ENCODE measurements at places on chromosomes 6 and 20.
A peak's percentile ranks its signal among the peaks of the same experiment; 100 is the strongest.

DNA sequence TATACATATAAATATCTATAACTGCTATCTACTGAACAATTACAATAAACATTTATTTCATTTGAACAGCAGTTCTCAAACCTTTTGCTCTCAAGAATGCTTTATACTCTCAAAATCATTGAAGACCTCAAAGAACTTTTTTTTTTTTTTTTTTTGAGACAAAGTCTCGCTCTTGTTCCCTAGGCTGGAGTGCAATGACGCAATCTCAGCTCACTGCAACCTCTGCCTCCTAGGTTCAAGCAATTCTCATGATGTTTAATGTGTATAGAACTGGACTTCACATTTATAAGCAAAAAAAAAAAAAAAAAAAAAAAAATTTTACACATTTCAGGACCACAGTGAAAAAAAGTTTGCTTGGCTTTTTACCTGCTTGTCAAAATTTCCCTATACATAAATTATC lies 11.7 kb downstream of the UBE2V1 start:
- H3K4me1 ChIP-seq = peaks cover 19% of the 10 kb centered on the region
- DNase-seq = no peak
- H3K27ac ChIP-seq = no peak overlapping the region

DNA sequence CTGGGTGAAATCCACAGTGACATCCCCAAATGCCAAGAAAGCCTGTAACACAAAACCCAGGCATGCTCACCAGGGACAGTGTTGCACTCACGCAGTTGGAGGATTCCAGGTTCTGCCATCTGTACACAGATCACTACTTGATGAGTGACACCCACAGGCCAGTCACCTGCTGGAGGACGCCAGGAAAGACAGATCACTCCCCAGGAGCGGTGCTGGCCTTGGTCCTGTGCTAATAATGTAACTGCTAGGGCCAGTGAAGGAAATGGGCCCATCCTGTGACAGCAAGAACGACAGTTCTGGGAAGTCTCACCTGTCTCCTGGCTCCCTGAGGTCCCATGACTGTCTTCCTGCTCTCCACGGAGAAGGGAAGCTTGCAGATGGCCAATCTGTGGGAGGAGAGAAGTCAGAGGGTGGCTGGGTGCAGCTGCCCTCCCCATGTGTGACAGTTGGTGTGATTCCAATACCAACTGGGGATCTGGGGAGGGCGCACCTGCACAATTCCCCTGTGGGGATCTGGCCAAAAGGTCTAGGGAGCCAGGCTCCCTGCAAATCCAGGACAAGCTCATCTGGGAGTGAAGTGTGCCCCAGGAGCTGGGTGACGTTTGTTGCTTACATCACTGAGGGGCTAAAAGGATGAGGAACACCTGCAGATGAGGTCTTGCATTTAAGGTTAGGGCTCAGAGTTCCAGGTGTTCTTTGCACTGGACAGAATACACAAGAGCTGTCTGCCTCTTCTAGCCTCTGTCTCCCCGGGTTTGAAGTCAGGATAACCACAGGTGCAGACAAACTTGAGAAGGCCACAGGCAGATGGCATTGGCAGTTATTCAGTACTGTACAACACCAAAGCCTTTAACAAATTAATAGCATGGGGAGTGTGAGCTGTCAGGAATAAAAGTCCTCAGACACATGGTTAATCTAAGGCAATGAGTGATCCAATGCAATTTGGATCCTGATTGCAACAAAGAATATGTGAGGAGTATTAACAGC lies 10.3 kb downstream of the ZNF337 start:
- no peaks in the 10 kb centered on the region for H3K27me3 ChIP-seq
- H3K4me1 ChIP-seq = no peaks in the 10 kb centered on the region
- no peak for DNase-seq
- peaks cover 55% of the 10 kb centered on the region for H3K36me3 ChIP-seq
- H3K27ac ChIP-seq = no peak overlapping the region

DNA sequence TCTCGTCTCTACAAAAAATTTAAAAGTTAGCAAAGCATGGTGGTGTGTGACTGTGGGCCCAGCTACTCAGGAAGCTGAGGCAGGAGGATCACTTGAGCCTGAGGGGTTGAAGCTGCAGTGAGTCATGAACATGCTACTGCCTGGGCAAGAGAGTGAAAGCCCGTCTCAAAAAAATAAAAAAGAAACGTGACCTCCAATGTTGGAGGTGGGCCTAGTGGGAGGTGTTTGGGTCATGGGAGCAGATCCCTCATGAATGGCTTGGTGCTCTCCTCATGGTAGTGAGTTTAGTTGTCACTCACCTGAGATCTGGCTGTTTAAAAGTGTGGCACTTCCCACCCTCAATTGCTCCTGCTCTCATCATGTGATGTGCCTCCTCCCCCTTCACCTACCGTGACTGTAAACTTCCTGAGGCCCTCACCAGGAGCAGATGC lies 24.3 kb downstream of the RBL1 start:
- H3K27ac ChIP-seq = no peak overlapping the region
- H3K36me3 ChIP-seq = peaks cover 3% of the 10 kb centered on the region
- H3K27me3 ChIP-seq = no peaks in the 10 kb centered on the region
- no peaks in the 10 kb centered on the region for H3K4me1 ChIP-seq
- no peak for DNase-seq

DNA sequence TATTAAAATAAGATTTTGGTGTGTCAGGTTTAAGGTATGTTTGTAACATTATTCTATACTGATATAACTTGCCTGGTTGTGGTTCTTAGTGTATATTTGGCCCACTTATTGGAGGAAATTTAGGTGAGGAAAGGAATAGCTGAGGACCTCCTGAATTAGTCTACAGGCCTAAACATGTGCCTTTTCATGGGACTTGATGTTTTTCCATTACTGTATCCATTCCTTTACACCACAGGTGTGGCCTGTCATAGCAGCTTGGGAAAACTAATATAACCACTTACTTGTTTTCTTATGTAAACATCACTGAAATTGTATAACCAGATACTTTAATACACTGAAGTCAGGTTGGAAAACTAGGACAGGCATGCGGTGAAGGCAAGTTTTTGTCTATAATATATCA lies 27.6 kb downstream of the BCKDHB start:
- no peaks in the 10 kb centered on the region for H3K36me3 ChIP-seq
- H3K4me1 ChIP-seq = no peaks in the 10 kb centered on the region
- H3K4me3 ChIP-seq = no peak overlapping the region
- DNase-seq = no peak
- no peak overlapping the region for H3K27ac ChIP-seq
- H3K27me3 ChIP-seq = no peaks in the 10 kb centered on the region

- no peaks in the 10 kb centered on the region for H3K27me3 ChIP-seq
- H3K36me3 ChIP-seq = peaks cover 18% of the 10 kb centered on the region
- H3K4me3 ChIP-seq = no peak overlapping the region
- H3K4me1 ChIP-seq = no peaks in the 10 kb centered on the region
- no peak for DNase-seq
- H3K27ac ChIP-seq = no peak overlapping the region
Observed at GRCh38 chr6:37489697-37490336, 9.9 kb downstream of the CCDC167 start.

DNA sequence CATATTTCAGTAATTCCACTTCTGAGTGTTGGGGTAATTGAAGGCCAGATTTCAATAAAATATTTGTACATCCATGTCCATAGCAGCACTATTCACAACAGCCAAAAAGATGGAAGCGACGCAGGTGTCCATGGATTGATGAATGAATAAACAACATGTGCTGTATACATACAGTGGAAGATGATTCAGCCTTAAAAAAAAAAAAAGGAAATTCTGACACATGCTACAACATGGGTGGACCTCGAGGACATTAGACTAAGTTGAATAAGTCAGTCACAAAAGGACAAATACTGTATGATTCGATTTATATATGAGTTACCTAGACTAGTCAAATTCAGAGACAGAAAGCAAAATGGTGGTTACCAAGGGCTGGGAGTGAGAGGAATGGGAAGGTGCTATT lies 57.2 kb downstream of the TRAM2 start:
- H3K4me1 ChIP-seq = peaks cover 15% of the 10 kb centered on the region
- no peak overlapping the region for H3K4me3 ChIP-seq
- H3K27me3 ChIP-seq = no peaks in the 10 kb centered on the region
- peaks cover 11% of the 10 kb centered on the region for H3K36me3 ChIP-seq
- peak overlapping the region; percentile 86 for H3K27ac ChIP-seq

DNA sequence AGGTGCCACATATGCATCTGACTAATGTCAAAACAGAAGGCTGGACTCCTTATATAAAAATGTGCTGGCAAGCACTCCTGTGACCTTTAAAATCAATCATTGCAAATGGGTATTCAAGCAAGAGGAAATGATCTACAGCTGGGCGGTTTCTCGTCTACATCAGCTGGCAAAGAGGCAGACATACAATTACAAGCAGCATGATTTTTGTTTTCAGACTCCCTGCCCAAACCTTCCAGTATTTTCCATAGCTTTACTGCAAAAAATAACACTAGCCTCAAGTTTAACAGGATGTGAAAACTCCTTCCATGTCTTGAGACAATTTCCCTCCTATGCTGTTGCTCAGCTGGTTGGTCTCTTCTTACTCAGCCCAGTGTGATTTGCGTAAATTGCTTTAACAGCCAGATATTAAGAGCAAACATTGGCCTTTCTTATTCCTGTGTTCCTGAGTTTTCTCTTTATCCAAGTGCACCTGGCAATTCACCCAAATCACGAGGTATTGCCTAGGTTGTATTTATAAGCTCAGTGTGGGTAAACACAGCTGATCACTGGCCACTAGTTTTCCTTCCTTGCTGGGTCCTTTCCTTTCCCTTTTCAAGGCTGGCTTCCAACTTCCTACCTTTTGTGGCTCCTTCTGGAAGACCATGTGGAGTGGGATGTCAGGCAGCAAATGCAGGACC lies 130.4 kb downstream of the MOXD1 start:
- H3K36me3 ChIP-seq = no peaks in the 10 kb centered on the region
- peaks cover 21% of the 10 kb centered on the region for H3K4me1 ChIP-seq
- no peak overlapping the region for H3K4me3 ChIP-seq
- no peaks in the 10 kb centered on the region for H3K27me3 ChIP-seq
- no peak for DNase-seq

- H3K36me3 ChIP-seq = no peaks in the 10 kb centered on the region
- H3K4me1 ChIP-seq = no peaks in the 10 kb centered on the region
- H3K27me3 ChIP-seq = no peaks in the 10 kb centered on the region
- no peak for DNase-seq
- no peak overlapping the region for H3K27ac ChIP-seq
- no peak overlapping the region for H3K4me3 ChIP-seq
Observed at GRCh38 chr20:17519606-17520285, 11.4 kb downstream of the BFSP1 start.

DNA sequence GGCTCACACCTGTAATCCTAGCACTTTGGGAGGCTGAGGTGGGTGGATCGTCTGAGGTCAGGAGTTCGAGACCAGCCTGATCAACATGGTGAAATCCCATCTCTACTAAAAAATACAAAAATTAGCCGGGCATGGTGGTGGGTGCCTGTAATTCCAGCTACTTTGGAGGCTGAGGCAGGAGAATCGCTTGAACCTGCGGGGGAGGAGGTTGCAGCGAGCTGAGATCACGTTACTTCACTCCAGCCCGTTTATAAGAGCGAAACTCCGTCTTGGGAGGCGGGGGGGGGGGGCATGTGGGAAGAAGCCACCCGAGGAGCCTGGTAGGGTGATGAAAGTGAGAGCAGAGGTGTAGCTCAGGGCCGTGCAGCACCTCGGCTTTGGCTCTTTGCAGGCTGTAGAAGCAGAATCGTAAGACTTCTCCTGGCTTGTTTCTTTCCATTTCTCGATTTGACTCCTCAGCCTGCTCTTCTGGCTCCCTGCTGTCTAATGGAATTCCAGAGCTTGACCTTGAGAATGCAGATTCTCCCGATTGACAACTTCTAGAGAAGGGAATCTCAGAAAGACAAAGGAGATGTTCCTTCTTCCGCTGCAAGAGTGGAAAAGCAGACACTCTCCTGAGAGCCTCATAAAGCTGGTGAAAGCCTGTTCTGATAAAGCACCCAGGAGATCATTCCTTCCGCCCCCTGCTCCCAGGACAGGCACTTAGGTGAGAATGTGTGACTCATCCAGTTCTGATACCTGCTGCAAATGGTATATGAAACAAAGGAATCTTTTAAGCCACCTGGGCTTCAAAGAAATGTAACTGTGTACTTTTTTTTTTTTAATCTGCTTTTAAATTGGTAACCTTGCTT lies 26.0 kb upstream of the PPP1R16B start:
- no peak overlapping the region for H3K4me3 ChIP-seq
- DNase-seq = no peak
- peaks cover 13% of the 10 kb centered on the region for H3K36me3 ChIP-seq
- H3K27ac ChIP-seq = no peak overlapping the region
- no peaks in the 10 kb centered on the region for H3K4me1 ChIP-seq
- H3K27me3 ChIP-seq = no peaks in the 10 kb centered on the region

GRCh38 chr6:98653179-98653578 lies 181.2 kb upstream of the POU3F2 start:
- H3K27me3 ChIP-seq = no peaks in the 10 kb centered on the region
- H3K36me3 ChIP-seq = no peaks in the 10 kb centered on the region
- no peak overlapping the region for H3K4me3 ChIP-seq
- H3K4me1 ChIP-seq = no peaks in the 10 kb centered on the region

DNA sequence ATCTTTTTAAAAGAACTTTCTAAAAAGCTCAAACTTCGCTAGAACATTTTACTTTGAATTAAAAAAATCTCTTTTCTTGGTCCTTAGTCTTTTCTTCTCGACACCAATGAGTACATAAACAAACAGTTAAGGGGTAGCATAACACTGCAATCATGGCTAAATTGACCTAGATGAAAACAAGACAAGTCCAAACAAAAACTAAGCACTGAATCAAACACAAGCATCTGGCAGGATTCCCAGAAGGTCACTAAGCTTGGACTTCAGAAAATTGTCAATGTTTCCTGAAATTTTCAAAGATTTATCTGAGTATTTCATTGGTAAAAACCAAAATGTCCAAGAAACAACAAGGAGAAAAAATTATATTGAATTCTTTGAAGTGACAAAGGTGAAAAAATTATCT lies 5.0 kb downstream of the COL21A1 start:
- peak overlapping the region; percentile 61 for H3K27ac ChIP-seq
- DNase-seq = no peak
- no peak overlapping the region for H3K4me3 ChIP-seq
- no peaks in the 10 kb centered on the region for H3K36me3 ChIP-seq
- H3K4me1 ChIP-seq = no peaks in the 10 kb centered on the region

DNA sequence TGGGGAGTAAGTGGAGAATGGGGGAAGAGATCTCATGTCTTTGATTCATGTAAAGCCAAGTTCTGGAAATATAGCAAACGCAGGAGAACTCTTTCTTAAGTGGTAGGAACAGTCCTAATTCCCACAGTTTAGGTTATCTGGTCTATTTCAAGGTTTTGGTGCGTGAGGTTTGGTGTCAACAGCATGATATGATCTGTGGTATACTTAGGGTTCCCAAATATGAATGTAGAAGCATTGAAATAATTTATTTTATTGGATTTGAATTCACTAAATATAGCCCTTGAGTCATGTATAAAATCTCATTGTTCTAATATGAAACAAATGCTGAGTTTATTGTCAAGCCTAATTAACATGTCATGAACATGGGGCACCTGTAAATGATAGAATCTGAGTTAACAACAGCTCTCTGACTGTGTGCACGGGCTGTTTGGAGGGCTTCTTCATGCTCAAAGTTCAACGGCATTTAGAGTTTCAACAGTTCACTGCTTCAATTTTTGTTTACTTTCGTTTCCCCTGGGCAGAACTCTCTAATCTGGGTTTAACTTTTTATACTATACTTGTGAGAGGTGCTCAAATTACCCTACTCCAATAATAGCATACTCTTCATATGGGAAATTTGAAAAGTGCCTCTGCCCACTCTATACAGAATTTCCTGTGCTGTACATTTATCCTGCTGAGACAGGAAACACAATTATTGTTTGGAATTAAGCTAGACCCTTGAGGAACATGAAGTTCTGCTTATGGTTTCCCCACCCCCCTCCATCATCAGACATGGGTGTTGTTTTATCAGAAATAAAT lies 236.3 kb upstream of the ZNF217 start:
- no peaks in the 10 kb centered on the region for H3K36me3 ChIP-seq
- H3K27me3 ChIP-seq = no peaks in the 10 kb centered on the region
- peaks cover 37% of the 10 kb centered on the region for H3K4me1 ChIP-seq
- peak overlapping the region; percentile 78 for H3K27ac ChIP-seq
